ENCODE measurements at places on chromosomes 2 and 18. TPM values are rescaled to one million over a fixed set of nuclear protein-coding genes. Genes with fewer than 3 reads are reported as not detected.

GRCh38 chr2:208311954-208312353 lies 45.9 kb downstream of the PIKFYVE start:
- no peak for DNase-seq

ARHGAP28 gene
- total RNA-seq = 9.4 TPM

GRCh38 chr2:96783388-96783787 lies 22.7 kb downstream of the CNNM4 start:
- DNase-seq = no peak

- no peak for DNase-seq
Observed at GRCh38 chr18:24112874-24113615, 25.8 kb upstream of the CABYR start.

- no peak for DNase-seq
Observed at GRCh38 chr2:98914713-98915580, 21.1 kb downstream of the CRACDL start.

GRCh38 chr2:6863792-6864191 lies 1.9 kb downstream of the CMPK2 start:
- peak; percentile 35 for DNase-seq

- DNase-seq = no peak
Observed at GRCh38 chr18:75066021-75066880, 142.7 kb downstream of the PTGR3 start.

DNA sequence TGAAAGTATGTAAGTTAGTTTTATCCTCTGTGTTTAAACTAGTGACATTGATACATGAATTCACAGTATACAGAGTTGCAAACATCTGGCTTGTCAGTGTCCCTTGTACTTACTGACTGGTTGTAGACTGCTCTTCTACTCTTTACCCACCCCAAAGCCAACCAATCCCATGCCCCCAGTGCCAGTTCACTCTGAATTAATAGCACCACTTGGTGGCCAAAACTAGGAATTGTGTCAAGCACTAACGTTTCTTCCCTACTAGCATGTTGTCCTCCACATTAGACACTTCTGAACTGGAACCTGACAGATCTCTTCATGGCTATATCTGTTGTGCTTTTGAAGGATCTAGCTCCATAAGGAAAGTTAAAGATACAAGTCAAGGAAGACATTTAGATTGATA lies 27.2 kb upstream of the OTX1 start:
- no peak for DNase-seq

SLC14A1 gene
- 10.5 TPM for total RNA-seq

- no peak for DNase-seq
Observed at GRCh38 chr2:203340791-203341487, 12.7 kb downstream of the ABI2 start.

GRCh38 chr2:118291251-118291880 lies 203.1 kb downstream of the INSIG2 start:
- no peak for DNase-seq

MAB21L4 gene
- total RNA-seq = 21.1 TPM

DNA sequence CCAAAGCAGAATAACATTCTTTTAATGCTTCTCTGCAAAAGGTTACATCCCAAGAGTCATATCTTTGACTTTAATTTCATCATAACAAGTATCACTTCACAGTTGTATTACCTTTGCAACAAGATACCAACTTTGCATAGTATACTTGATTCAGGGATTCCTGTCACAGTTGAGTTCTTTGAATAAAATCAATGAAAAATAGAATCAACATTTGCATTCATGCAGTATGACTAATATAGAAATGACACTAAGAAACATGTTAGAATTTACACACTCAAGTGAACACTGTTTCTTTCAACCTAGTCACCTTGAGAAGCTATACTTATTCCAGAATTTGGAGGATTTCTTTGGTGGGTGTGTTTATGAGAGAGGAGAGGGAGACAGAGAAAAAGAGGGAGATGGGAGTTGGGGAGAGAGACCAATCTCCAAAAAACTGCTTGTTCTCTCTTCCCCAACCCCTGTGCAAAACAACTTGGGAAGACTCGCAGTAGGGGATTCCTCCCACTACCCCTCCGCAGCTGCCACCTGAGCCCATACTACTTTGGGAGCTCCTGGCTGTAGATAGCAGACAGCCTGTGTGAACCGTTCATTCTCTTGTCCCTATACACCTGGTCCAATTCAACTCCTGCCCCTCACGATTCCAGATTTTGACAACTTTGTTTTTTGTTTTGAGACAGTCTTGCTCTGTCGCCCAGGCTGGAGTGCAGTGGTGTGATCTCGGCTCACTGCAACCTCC lies 57.7 kb downstream of the PELI1 start:
- DNase-seq = no peak

DNA sequence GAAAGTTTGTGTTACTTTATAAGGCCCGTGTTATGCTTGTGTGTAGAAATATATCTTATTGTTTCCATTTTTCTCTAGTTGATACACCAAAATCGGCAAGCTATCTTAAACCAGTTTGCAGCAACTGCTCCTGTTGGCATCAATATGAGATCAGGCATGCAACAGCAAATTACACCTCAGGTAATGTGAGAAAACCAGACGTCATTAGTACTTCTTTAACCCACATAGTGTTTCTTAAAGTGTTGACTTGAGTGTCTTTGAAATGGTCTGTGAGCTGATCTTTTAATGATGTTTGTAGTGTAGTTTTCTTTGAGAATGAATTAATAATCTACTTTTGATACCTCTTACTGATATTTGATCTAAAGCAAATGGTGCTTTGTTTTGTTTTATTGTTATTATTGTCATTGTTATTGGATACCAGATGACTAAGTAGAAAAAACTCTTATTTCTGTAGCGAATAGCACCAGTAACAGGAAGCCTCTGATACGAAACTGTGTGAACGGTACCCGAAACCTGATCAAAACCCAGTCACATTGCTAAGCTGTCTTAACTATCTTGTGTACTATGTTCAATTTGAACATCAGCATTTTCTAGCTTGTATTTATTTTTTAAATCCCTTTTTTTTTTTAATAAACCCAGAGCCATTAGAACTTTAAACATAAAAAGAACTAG lies 53.7 kb downstream of the PTRHD1 start:
- no peak for DNase-seq

- DNase-seq = no peak
Observed at GRCh38 chr18:80033181-80034067, 810 bp upstream of the RBFA start.

DNA sequence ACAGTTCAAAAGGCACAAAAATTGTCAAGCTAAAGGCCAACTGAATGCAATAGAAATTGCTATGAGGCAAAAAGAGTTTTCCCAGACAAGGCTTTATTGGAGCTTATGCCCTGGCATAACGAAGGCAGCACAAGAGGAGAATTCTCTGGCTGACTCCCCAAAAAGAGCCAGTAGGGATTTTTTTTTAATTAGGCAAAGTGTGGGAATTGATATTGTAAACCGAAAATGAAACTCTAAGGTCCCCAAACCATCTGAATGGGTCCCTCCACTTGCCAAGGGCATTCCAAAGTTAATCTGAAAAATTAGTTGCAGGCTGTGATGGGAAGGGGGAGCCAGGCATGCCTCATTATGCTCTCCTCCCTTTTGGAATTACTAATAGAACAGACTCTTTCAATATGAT lies 118.9 kb downstream of the SPOPL start:
- DNase-seq = no peak

DNA sequence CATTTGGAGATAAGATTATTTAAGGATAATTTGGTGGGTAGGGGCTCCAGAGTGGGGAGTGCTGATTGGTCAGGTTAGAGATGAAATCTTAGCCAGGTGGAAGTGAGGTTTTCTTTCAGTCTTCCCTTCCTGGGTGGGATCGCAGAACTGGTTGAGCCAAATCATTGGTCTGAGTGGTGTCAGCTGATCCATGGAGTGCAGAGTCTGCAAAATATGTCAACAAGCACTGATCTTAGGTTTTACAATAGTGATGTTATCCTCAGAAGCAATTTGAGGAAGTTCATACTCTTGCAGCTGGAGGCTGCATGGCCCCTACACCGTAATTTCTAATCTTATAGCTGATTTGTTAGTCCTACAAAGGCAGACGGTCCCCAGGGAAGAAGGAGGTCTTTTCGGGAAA lies 1483.4 kb upstream of the ZEB2 start:
- no peak for DNase-seq

CNRIP1 gene
- 29.3 TPM for total RNA-seq

GRCh38 chr2:240254337-240255164 lies 114.1 kb upstream of the OTOS start:
- DNase-seq = no peak

DNA sequence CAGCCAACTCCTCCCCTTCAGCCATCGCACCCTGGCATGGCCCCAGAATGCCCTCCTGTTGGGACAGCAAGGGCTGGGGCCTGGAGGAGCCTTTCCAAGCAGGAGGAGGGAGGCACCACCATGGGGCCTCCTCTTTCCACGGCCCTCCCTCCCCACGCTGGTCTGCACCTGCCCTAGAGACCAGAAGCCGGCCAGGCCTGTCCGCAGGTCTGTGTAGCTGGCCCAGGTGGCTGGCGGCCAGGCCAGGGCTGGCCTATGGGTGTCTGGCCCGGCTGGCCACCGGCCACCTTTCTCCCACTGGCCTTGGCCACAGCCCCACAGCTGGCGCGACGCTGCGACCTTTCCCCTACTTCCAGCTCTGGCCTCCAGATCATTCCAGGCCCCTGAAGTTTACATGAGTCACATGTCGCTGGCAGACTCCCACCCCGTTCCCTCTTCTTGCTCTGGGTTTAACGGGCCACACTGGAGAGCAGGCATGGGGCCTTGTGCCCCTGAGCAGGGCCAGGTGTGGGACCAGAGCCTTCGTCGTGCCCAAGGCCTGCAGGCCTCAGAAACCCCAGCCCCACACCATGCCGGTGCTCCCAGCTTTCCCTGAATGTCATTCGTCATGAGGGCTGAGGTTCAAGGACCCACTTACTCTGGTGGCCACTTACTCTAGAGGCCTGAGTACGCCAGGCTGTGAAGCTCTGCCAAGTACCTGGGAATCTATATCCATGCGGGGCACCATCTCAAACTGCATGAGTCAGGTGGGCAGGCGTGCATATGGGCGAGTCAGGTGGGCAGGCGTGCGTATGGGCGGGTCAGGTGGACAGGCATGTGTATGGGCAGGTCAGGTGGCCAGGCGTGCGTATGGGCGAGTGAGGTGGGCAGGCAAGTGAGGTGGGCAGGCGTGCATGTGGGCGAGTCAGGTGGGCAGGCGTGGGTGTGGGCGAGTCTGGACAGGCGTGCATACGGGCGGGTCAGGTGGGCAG lies 33.3 kb upstream of the KLF11 start:
- DNase-seq = no peak

GRCh38 chr2:102401456-102401855 lies 21.5 kb upstream of the IL18RAP start:
- no peak for DNase-seq

RIT2 gene
- not detected for total RNA-seq

DNA sequence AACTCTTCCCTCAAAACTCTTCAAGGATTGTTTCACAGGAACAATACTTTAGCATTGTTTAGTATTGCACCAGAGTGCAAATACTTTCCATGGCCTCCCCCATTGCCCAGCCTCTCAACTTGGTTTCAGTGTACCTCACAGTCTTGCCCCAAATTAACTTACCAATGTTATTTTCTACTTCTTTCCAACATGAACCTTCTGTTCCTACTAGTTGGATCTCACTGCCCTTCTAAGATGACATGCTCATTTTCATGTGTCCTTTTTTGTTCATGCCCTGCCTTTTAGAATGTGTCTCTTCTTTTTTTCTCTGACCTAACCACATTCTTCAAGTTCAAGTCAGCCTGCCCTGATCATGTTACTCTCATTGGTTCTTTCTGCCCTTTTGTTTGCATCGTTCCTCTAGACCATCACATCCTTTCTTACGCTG lies 4.1 kb downstream of the SPATS2L start:
- DNase-seq = no peak

DNA sequence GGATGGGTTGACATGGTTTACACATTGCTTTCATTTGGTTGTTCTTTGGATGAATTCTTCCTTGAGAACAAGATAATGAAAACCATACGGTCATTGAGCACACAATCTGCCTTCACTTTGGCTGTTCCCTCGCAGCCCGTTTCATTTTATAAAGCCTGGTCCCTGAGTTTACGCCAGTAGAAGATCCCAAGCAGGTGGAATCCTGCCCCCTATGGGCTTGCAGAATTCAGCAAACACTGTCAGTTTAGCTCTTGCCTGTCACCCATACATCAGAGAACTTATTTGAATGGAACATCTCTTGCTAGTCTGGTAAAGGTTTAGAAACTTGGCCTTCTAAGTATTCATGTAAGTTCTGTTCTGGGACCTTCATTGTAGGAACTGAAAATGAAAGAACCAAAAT lies 666.4 kb upstream of the ZEB2 start:
- DNase-seq = no peak

- DNase-seq = no peak
Observed at GRCh38 chr18:49856496-49856895, 43.2 kb upstream of the ACAA2 start.

DNA sequence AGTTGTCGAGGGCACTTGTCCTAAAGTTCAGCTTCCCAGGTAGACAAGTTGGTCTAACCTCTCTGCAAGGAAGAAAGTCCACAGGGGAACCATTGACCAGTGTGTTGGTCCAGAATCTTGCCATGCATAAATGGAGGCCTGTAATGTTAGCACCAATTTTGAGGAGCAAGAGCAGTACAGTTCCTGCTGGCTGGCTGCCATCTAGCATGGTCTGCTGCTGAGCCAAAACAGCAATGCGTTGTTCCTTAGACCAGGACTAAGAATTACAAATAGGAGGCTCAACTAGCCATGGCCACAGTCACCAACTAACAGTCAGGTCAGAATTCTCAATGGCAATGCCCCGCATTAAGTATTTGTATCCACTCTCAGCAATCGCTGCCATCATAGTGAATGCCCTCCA lies 72.8 kb upstream of the WIPF1 start:
- DNase-seq = peak; percentile 40

DNA sequence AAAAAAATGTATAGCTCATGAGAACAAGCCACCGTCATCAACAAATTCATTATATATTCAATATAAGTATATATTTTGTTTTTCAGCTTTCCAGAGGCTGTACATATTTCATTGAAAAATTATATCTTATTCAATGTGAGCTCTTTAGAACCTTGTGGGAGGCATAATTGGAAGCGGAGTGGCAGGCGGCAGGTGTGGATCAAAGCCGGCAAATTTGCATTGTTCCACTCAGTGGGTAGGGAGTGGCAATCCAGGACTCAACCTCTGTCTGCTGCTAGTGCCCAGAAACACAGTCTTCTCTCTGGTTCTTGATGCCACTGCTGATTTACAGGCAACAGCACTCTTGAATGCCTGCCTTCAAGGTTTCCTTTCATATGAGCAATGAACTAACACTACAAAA lies 46.9 kb downstream of the GCA start:
- DNase-seq = no peak

Measured in lung (tissue), 17 donors.